ENCODE measurements at places on chromosomes 1 and 21.

DNA sequence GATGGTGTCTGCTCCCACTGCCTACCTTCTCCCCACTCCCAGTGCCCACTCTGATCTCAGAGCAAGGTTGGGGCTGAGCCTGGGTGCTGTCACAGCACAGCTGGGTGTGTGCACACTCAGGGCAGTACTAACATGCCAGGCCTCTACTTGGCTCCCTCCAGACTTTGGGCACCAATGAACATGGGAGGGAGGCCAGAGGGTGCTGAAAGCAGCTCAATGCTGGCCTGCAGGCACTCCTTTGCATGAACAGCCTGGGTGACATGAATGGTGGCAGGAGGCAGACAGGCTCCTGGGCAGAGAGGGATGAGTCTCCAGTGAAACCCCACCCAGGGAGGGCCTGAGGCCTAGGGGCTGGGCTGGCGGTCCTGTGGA, 25.8 kb upstream of the DENND1B start:
- no peak for DNase-seq

GRCh38 chr1:86926883-86927282, 12.4 kb downstream of the HS2ST1 start:
- no peak for DNase-seq

GRCh38 chr21:36166705-36167104, 10.1 kb downstream of the DOP1B start:
- no peak for DNase-seq

GRCh38 chr1:84737590-84737989, 47.3 kb upstream of the SSX2IP start:
- DNase-seq = no peak

- DNase-seq = peak; percentile 51
These were observed at the start of gene SAMD13 for GRCh38 chr1:84301004-84301784. SAMD13 (plus strand) TSS chr1:84301708; CDS start chr1:84303235, 1,527 bp downstream.

Data from activated naive CD4-positive, alpha-beta T cell treated with anti-CD3 and anti-CD28 coated beads, Interleukin-2, amount 10 ng/mL, durations not matched to agents 7 days and 5 days (primary cell).